ENCODE measurements at places on chromosomes 11 and 22.

- no peak for DNase-seq
These were observed 441.4 kb downstream of the BUD13 start for GRCh38 chr11:116331381-116331780.

- DNase-seq, result no peak
These were observed 38.8 kb downstream of the LGR4 start for GRCh38 chr11:27433742-27434141.

- DNase-seq, result no peak
These were observed 116.8 kb downstream of the MED15 start for GRCh38 chr22:20624161-20624616.

DNA sequence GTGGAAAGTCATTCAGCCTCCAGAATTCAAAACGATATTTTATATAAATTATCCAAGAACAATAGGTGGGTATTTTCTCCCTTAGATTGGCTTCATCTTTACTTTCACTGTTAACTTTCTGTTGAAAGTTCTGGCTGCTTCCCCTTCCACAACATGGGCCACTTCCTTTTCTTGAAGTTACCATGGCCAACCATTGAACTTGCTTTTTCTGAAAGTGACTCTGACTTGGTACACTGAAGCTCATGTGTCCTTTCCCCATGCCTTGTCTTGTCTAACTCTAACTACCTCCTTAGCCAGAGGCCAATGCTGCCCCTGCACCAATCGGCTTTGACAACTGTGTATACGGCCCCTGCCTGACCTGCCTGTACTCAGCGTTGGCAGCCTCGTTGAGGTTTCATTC is 225.2 kb downstream of the FAT3 start:
- no peak for DNase-seq

GRCh38 chr22:44930711-44931035 is 79.1 kb downstream of the PHF21B start:
- no peak for DNase-seq

DNA sequence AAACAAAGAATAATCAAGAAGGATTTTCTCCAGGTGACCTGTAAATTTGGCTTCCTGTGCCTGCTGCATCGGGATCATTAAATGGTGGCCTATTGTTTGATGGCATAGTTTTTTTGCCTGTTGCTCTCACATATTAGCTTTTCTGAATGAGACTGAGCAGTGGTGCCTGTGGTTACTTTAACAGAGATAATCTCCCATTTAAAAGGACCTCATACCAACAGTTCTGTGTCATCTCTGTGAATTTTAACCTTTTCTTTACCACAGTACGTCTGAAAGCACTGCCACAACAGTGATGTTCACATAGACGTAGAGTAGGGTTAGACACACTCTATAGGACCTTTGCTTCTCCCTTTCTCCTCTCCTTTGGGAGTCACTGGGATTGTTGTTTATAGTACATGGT is 22.9 kb upstream of the RCE1 start:
- DNase-seq, result no peak

DNA sequence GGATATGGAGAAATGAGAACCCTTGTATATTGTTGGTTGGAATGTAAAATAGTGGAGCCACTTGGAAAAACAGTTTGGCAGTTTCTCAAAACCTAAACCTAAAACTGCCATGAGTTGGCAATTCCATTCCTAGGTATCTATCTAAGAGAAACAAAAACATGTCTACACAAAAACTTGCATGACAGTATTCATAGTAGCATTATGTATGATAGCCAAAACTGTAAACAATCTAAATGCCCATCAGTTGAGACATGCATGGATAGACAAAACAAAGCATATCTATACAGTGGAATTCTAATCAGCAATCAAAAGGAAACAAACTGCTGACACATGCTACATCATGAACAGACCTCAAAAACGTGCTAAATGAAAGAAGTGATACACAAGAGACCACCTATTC is 34.9 kb downstream of the TRAF6 start:
- DNase-seq, result no peak

GRCh38 chr11:1779806-1780699 is 16.3 kb upstream of the CTSD start:
- no peak for DNase-seq

- DNase-seq, result no peak
These were observed 419.4 kb downstream of the DYNC2H1 start for GRCh38 chr11:103528596-103528995.

DNA sequence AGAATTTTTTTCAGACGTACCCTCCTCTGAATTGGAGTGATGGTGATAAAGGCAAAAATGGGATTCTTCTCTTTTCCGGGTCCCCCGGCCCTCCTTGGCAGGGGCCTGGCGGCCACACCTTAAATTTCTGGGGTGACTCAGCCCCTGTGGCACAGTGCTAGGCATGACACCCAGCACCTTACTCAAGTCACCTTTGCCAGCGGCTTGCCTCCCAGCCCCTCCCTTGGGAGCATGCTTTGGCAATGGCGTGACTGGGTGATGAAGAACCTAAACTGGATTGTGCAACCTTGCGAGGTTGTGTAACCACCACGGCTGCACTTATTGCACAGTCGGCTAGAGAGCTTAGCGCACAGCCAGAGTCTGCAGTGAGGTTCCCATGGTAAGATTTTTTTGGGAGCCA is 16.2 kb upstream of the LDLRAD3 start:
- DNase-seq, result no peak
